ENCODE measurements at places on chromosomes 12 and 14. TPM values are rescaled to one million over a fixed set of nuclear protein-coding genes. Genes with fewer than 3 reads are reported as not detected.

The SSPN gene
- 21.1 TPM for total RNA-seq

DNA sequence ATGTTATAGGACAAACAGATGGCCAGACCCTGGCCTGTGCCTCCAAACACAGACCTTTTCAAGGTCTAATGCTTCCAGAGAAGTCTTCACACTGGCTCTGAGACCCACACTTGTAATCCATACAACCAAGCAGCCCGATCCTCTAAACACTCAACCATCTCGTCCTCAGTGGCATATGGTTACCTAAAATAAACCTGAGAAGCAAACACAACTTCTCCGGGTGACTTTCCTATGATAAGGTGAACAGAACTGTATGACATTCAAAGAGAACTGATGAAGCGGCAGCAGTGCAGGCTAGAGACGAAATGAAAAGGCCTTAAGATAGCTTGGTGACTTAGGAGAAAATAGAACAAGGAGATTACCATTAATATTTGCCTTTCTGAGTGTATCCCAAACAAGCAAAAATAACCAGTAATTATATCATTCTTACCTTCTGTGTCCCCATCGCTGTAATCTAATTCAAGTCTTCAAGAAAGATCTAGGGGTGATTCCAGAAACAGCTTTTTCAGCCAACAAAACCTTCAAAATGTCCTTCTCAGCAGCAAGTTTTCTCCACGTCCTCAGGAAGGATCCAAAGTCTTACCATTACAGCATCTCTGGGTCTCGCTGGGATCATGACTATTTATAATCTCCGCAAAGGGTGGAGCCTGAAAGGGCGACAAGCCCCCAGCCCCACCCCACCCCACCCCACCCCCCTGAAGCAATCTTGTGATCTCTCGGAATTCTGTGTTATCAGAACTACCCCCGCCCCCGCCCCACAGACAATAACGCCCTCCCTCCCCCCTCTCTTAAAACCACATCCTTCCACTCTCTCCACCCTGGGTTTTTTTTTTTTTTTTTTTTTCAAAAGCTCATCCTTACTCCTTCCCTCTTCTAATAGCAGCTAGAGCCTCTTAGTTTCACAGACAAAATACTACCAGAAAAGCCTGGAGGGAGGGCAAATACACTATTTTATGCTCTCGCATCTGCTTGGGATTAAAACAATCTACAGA, at the start of gene SLC2A3:
SLC2A3 (minus strand) TSS at position 598 of the 992 bp plus-strand sequence; CDS start at position 445, 153 bp downstream.
- peak; percentile 41 for DNase-seq

DNA sequence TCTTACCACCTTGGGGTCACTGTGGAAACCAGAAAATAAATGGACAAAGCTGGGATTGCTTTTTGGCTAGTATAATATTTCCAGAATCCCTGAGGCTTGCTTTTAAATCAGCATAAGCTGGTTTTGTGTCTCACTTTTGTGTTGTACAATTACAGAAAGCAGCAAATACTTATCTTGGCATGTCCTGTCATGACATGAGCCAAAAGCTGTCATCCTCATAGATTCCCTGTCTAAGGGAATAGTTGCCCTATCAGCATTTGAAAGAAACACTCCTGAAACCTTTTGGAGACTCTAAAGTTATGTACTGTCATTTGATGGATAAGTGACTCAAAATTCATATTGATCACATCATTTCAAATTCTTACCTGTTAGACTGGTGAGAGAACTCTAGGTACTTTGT, 987.2 kb downstream of the NRXN3 start:
- DNase-seq, result no peak

GRCh38 chr14:74281069-74281468, 21.7 kb downstream of the ABCD4 start:
- DNase-seq, result no peak

Data from mesenteric fat pad (tissue), 1 donor.